ENCODE measurements at places on chromosomes 7 and 10. TPM values are rescaled to one million over a fixed set of nuclear protein-coding genes. Genes with fewer than 3 reads are reported as not detected.

Gene AKR1B15
- 0.22 TPM for polyA plus RNA-seq

- DNase-seq = no peak
Observed at GRCh38 chr10:79628988-79629954, 18.5 kb downstream of the SFTPA1 start.

GRCh38 chr10:49128854-49129253 is 5.0 kb downstream of the FAM170B start:
- no peak for DNase-seq

GRCh38 chr10:97596101-97597082 is 6.9 kb downstream of the C10orf62 start:
- no peak for DNase-seq

GRCh38 chr7:127035203-127035849 is 217.4 kb downstream of the GRM8 start:
- DNase-seq = peak; percentile 32

Gene SFTPA1
- polyA plus RNA-seq = not detected

- DNase-seq = no peak
Observed at GRCh38 chr7:39825401-39825980, 124.6 kb upstream of the CDK13 start.

- peak; percentile 67 for DNase-seq
Observed at GRCh38 chr7:95199779-95200558, 124.4 kb downstream of the PON1 start.

- no peak for DNase-seq
Observed at GRCh38 chr10:71685554-71686232, 33.9 kb downstream of the C10orf105 start.

Gene ZMYND11
- polyA plus RNA-seq = 119 TPM

Gene ADARB2
- 0.88 TPM for polyA plus RNA-seq

DNA sequence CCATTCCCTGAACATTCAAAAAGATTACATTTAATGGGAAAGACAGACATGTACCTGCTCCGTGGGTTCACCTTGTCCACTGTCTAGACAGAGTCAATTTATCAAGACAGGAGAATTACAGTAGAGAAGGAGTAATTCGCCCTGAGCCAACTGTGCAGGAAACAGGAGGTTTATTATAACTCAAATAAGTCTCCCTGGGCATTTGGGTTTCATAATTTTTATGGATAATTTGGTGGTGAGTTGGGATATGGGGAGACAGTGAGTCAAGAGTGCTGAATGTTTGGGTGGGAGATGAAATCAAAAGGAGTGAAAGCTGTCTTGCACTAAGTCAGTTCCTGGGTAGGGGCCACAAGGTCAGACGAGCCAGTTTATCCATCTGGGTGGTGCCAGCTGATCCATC is 165.9 kb upstream of the NAMPT start:
- DNase-seq = no peak

Gene DYDC2
- polyA plus RNA-seq = 3.5 TPM
